ENCODE measurements at places on chromosomes 1 and 21. TPM values are rescaled to one million over a fixed set of nuclear protein-coding genes. Genes with fewer than 3 reads are reported as not detected.

GRCh38 chr21:32193098-32193465 is 85.8 kb downstream of the MIS18A start:
- no peak for DNase-seq

Gene CHODL
- total RNA-seq, result 0.26 TPM

DNA sequence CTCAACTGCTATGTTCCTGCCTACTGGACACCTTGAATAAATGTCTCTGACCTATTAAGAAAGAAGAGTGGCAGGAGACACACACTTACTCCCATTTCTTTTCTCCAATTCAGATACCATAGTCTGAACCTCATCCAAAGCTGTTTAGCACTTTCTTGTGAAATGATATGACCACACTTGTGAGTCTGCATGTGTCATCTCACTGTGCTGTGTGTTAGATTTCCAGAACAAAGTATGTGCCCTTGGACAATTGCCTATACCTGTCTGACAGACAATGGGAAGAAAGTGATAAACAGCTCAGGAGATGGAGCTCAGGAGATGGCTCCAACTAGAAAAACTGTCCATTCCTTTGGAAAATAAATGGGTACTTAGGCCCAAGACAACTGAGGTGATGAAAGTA is 48.4 kb downstream of the USP48 start:
- DNase-seq, result no peak

DNA sequence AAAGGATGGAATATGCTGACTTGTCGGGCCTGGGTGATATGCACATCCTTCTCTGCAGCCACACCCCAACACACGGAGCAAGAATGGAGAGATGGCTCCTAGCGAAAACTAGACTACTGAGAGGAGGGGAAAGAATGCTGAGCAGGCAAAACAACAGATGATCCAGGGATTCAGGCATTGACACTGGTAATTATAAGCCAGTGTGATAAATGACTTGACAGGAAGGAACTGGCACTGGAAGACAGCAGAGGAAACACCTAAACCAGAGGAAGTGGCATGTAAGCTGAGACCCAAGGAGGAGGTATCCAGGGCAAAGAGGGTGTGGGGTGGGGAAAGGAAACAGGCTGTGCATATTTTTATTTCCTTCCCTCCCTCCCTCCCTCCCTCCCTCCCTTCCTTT is 31.7 kb upstream of the KHDRBS1 start:
- DNase-seq, result no peak

GRCh38 chr1:40315795-40316594 is 1.1 kb downstream of the COL9A2 start:
- no peak for DNase-seq

Gene ANGPTL7
- 1.1 TPM for total RNA-seq

DNA sequence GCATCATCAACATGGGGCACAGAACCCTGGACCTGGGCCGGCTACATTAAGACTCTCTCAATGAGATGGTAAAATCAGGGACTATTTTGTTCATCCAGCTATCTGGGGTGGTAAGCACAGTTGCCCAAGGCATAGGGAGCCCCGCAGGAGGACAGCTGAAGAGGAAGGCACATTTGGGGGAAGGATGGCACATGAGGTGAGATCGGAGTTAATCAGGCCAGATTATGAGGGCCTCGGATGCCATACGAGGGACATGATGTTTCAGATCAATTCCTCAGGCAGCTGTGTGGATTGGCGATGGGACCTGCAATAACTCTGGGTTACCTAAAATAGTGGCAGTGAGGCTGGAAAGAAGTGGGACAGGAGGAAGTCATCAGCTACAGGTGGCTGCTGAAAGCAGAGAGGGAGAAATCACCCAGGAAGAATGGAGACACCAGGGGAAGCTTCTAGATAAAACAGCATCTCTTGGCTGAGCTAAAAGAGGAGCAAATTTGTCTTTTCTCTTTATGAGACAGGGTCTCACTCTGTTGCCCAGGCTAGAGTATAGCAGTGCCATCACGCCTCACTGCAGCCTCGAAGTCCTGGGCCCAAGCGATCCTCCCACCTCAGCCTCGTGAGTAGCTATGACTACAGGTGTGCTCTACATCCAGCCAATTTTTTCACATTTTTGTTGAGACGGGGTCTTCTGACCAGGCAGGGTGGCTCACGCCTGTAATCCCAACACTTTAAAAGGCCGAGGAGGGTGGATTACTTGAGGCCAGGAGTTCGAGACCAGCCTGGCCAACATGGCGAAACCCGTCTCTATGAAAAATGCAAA is 21.1 kb downstream of the TOMM20 start:
- DNase-seq, result no peak

Gene TUT4
- total RNA-seq, result 44.2 TPM

DNA sequence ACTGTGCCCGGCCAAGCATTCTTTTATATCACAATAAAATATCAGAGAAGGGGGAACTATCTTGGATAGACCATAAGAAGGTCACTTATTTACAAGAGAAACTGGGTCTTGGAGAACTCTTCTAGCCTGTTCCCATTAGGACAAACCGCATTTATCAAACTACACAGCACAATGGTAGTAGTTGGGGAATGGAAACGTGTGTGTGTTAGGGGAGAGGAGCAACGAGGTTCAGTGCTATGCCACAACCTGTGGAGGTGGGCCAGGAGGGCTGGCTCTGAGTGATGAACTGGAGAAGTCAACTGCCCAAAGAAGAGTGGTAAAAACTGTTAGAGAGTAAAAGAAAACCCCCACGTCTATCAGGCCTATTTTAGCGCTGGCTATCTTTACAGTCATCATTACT is 1.6 kb downstream of the DONSON start:
- no peak for DNase-seq

- DNase-seq, result no peak
Observed at GRCh38 chr1:44334968-44335367, 20.1 kb downstream of the ERI3 start.

GRCh38 chr1:187744665-187745064 is 915.9 kb downstream of the PLA2G4A start:
- no peak for DNase-seq

GRCh38 chr1:29712801-29713200 is 476.5 kb downstream of the PTPRU start:
- peak; percentile 31 for DNase-seq

DNA sequence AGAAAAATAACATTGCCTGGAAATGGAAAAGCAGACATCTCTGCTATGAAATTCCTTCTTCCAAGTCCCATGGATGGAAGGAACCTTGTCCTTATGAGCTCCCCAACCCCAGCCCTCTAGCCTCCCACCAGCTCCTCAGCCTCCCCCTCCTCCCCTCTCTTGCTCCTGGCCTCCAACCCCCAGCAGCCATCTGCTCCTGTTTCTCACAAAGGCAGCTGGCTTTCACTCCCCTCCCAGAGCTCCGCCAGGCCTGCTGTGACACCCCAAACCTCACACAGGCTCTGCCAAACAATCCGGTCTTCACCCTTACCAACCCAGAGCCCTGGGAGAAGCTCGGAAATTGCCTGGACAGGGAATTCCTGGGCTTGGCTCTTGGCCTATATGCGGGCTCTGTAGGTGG is 69.2 kb downstream of the KLHDC7A start:
- DNase-seq, result no peak

Gene PRRX1
- total RNA-seq, result 25.9 TPM

Gene PWP2
- 9.9 TPM for total RNA-seq

Gene PRXL2B
- 25.9 TPM for total RNA-seq

DNA sequence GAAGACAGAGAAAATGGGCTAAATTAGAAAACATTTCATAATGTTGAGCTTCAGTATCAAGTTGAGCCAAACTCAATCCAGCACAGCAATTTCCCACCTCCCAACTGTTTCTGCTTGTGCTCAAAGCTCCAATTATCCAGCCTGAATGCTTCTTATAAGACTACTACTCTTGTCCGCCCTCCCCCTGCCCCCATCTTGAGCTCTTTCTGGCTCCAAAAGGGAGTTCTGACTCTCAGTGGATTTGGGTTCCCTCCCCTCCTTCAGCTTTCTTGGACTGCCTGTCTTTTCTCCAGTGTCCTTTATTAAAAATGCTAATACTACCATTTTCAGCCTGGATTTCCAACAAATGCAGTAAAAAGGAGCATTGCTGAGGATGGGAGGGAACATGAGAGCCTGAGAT is 174.8 kb downstream of the ASTN1 start:
- DNase-seq, result no peak

- no peak for DNase-seq
Observed at GRCh38 chr1:233662575-233663304, 48.8 kb downstream of the KCNK1 start.

- no peak for DNase-seq
Observed at GRCh38 chr1:245606157-245606725, 451.5 kb downstream of the KIF26B start.

Gene AVPR1B
- total RNA-seq, result not detected

DNA sequence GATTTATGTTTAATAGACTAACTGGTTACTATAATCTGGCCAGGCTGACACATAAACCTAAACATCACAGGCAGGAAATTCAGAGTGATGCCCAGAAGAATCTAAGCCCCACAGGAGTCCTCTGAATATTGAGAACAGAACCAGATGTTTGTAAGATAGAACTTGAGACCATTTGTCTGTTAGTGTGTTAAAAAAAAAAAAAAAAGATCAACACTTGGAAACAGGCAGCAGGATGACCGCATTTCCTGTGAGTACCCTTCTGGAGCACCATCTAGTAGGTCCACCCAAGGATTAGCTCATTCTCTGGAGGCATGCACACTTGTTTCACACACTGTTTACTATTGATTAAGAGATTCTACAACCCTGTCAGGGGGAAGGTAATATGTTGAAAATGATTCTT is 111.4 kb upstream of the VANGL1 start:
- DNase-seq, result no peak

Gene TMEM82
- total RNA-seq, result not detected

- DNase-seq, result no peak
Observed at GRCh38 chr1:159152031-159152430, 19.4 kb upstream of the CADM3 start.
